ENCODE measurements at places on chromosomes 5 and 9.
A peak's percentile ranks its signal among the peaks of the same experiment; 100 is the strongest.

GRCh38 chr5:116281309-116281708 lies 196.5 kb downstream of the COMMD10 start:
- no peak for DNase-seq

DNA sequence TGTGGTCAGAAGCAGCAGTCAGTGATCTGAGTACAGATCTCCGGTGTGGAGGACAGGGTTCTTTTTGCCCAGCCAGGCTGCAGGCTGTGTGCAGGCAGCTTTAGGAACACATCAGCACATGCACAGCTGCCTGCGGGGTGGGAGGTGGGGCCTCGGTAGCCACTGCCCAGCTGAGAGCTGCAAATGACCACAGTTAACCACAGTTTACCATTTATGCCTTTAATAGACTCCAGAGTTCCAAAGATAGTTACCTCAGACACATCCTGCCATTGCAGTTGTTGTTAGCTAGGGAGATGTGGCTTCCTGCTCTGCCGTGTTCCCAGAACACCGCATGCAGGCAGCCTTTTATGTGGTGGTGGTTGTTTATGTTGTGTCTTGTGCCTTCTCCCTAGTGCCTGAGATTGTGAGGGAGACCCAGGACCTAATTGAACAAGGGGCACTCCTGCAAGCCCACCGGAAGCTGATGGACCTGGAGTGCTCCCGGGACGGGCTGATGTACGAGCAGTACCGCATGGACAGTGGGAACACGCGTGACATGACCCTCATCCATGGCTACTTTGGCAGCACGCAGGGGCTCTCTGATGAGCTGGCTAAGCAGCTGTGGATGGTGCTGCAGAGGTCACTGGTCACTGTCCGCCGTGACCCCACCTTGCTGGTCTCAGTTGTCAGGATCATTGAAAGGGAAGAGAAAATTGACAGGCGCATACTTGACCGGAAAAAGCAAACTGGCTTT lies 10.2 kb downstream of the EXOC3 start:
- DNase-seq: no peak

DNA sequence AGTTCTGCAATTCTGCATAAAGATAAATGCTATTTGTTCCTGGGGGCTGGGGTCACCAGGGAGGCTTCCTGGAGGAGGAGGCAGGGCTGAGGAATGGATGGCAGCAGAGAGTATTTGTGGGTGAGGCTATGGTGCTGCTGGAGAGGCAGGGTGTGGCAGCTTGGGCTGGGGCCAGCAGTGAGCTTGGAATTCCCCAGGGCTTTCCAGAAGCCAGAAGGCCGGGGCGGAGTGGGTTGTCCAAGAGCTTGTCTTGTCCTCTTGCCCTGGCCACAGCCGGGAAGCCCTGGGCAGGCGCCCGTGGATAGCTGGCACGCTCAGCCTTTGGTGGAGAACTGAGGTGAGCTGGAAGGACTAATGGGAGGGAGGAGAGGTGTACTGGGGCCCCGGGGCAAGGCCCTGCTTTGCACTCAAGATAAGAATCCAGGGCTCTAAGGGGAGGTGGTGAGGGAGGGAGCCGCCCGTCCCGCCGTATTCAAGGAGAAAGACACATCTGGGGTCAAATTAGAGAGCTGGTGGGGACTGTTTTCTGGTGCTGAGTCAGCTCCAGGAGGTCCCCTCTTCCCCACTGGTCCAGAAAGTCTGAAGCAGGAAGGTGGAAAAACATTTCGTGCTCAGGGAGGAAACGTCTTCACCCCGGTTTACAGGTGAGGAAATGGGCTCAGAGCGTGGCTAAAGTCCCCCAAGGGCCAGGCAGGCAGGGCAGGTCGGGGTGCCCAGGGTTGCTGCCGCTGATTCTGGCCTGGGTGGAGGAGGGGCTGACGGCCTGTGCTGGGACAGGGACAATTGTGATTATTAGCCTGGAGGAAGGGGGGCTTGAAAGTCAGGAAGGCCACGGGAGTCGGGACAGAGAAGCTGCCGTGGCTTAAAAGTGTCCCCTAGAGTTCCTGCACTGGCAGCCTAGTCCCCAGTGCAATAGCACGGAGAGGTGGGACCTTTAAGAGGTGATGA lies 26.9 kb upstream of the CNOT6 start:
- DNase-seq: no peak

DNA sequence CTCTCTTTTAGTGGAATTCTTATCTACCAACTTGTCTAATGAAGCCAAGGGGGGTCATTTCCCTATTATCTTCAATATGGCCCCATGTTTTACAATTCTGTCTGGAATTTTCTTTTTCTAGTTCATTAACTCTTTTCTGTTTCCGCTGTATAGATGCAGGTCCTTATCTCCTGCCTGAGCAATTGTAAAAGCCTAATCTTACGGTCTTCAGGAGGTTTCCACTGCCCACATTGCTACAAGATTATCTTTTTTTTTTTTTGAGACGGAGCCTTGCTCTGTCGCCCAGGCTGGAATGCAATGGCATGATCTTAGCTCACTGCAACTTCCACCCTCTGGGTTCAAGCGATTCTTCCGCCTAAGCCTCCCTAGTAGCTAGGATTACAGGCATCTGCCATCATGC lies 132.3 kb downstream of the UNC13B start:
- no peak for DNase-seq

DNA sequence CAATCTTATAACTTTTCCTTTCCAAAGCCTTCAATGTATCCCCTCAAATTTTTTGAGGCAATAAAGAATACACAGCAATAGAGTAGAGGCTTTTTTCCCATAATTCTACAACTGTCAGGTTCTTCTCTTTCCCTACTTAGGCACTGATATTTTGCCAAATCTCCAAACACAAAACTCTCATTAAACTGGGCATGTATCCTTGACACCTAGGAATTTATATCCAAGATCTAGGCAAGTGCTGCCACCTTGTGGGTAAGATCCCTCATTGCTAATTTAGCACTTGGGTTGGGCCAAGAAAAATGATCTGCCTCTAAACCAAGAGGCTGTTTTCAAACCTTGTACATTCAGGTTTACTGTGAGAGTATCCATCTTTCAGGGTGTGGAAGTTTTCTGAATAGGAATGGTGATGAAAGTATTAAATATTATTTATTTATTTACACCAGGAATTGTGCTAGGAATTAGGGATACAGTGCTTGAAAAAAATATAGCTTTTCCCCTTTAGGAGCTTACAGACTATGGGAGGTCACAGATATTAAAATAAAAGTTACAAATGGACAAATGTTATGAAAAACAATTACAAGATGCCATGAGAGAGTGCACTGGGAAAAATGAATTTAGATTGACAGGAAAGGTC lies 17.6 kb downstream of the TSTD2 start:
- DNase-seq: peak; percentile 76

GRCh38 chr5:27015758-27016157 lies 22.6 kb downstream of the CDH9 start:
- DNase-seq: no peak

DNA sequence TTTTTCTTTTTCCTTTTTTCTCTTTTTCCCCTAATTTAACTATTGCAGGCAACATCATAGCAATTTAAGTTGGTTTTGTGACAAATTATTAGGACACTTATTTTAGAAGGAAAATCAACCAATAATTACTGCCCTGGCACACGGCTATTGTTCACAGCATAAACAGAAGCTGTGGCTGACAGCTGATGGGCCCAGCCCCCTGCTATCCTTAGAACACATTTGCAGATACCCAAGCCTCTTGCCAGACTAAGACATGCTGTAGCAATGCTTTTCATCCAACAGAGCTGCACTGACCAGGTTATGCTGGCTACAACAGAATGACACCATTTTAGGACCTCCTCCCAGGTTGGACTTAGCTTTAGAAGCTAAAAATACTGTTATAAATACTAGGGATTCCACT lies 852.7 kb upstream of the DMAC1 start:
- DNase-seq: no peak

- DNase-seq: no peak
Observed at GRCh38 chr9:118414676-118415075, 710.5 kb downstream of the TLR4 start.

- no peak for DNase-seq
Observed at GRCh38 chr9:33227741-33228140, 12.2 kb upstream of the SPINK4 start.

DNA sequence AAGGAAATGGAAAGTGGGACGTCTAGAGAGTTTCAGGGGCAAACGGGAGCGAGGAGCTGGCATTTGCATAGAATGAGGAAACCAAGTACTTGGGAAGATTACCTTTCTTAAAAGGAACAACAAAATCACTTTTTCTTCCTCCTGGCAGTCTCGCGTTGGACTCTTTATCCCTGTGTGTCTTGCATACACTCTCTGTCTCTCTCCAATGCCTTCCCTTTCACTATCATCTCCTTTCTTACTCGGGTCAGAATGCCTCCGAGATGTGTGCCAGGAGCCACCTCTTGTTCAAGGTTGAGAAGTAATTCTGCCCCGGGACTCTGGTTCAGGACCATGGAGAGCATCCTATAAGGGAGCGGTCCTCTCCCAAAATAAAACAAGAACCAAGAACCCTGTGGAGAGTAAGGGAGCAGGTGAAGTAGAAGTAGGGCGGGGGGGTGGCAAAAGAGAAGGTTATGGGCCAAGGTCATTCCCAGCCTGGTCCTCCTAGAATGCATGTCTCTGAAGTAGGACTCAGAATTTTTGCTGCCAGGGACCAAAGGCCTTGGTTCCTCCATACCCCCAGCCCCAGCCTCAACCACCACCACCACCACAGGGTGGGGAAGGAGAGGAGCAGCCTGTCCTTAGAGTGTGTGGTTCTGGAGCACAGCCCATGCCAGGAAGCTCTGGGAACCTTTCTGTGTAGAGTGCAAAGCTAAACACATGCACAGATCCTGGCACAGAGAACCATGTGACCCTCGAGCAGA lies 72.1 kb upstream of the ARAP3 start:
- DNase-seq: no peak

DNA sequence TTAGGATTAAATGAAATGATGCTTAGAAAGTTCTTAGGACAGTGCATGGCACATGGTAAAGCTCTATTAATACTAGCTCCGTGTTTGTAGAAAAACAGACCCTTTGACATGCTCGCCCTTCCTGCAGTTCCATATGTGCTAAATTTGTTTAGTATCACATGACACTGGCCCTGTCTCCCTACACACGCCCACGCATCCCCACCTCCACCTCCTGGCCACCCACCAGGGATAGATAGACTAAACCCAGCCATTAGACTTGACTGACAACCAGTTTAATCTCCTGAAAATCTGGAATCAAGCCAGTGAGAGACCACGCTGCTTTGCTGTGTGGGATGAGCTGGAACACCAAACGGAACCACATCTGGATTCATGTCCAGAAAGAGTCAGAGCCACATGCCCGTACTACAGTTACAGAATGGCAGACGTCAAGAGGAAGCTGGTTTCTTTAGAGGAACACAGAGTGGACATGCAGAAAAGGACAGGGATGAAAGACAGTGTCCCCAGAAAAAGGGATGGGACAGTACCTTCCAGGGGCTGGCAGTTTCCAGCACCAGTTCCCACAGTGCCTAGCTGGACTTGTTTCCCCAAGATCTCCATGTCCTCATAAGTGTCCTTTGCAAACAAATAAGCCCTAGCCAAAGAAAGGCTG lies 186.1 kb downstream of the PDZD2 start:
- no peak for DNase-seq

GRCh38 chr9:112075009-112075378 lies 100.1 kb downstream of the SUSD1 start:
- DNase-seq: no peak

DNA sequence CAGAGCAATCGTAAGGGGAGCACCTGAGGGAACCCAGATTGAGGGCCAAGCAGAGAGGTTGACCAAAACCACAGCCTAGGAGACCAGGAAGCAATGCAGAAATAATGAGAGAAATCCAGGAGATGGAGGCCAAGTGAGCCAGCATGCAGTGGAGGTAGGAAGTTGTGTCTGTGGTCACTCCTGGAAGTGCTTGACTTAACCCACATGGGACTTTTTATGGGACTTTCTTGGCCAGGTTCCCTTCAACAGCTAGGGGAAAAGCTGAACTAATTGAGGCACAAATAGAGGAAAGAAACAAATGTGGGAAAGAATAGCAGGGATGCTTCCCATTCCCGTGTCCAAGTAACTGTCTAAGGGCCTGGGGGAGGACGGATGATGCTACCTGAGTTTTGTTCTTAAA lies 293.2 kb upstream of the CLINT1 start:
- DNase-seq: no peak

DNA sequence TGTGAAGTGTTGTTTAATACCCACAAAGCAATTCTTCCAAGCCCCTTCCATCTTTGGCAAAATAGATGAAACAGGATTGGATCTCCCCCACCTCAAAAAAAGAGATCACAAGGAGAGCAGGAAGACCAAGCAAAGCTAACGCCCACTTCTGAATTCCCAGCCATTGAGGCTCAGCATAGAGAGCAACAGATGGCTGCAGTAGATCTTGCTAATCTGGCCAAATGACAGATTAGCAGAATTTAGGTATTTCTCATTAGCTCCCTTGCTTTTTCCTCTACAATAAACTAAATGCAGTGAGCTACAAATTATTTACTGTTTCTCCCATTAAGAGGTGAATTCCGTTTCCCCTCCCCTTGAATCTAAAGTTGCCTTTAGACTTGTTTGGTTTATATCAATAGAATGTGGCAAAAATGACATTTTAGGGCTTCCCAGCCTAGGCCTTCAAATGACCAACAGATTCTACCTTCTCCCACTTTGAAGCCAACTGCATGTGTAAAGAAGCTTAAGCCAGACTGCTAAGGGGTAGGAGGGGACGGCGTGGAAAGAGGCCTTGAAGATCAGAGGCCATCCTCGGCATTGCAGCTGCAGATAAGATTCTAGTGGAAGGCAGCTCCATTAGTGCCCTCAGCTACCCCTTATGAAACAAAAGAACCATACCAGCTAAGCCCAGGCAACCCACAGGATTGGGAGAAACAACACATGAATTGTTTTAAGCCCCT lies 56.8 kb upstream of the CPEB4 start:
- DNase-seq: no peak

DNA sequence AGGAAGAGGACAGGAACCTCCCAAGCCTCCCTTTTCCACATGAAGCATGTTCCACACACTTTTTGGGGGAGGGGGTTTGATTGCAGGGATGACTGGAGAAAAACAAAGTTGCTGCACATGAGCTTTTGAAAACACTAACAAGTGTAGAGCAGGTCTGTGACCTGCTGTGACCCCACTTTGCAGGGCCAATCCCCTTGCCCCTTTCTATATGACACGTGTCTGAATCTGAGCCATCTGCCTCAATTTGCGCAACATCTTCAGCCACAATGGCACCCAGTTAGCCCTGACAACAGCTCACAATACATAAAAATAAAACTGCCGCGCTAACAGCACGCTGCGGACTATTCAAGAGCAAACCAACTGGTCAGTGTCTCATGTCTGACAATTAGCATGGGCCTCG lies 227.8 kb upstream of the TBCA start:
- DNase-seq: no peak

- DNase-seq: no peak
Observed at GRCh38 chr5:34916518-34916917, 1.0 kb downstream of the BRIX1 start.

GRCh38 chr5:67290655-67291054 lies 94.1 kb upstream of the CD180 start:
- DNase-seq: no peak

GRCh38 chr9:127192744-127193143 lies 70.3 kb upstream of the ANGPTL2 start:
- no peak for DNase-seq

- DNase-seq: no peak
Observed at GRCh38 chr5:172235132-172235780, 41.3 kb downstream of the EFCAB9 start.

- peak; percentile 59 for DNase-seq
Observed at GRCh38 chr5:139470821-139471300, at the start of gene SMIM33. SMIM33 (plus strand) TSS chr5:139471004; CDS start chr5:139471122, 118 bp downstream.
